ENCODE measurements at places on chromosomes 3 and 15. TPM values are rescaled to one million over a fixed set of nuclear protein-coding genes. Genes with fewer than 3 reads are reported as not detected.

SEMA3G gene
- total RNA-seq = 0.38 TPM

KBTBD12 gene
- total RNA-seq = not detected

DNA sequence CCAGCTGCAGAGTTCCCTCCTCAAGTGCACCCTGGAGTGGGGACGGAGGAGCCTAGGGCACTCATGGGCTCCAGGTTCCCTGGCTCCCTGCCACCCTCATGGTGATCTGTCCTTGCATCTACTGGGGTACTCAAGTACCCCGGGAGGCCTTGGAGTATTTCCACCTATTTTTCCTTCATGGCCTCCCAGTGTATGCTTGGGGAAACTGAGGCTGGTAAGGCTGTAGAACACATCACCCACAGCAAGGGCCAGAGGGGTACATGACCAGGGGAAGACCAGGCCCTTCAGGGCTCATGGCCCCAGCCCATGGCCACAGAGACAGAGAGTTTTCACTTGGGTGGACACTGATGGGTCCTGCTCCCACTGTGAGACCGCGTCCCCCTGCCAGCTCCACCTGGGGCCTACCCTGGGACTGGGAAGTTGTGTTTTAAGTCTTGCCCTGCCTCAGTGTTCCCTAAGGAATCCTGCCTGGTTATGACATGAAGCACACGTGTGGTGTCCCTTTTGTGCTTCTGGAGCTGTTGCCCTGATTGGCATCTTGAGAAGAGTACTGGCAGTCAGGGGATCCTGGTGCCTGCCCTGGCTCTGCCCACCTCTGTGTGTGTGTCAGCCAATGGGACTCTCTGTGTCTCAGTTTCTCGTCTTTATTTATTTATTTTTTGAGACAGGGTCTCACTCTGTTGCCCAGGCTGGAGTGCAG lies 132.8 kb downstream of the TJP1 start:
- no peak overlapping the region for H3K27ac ChIP-seq
- peaks cover 8% of the 10 kb centered on the region for H3K27me3 ChIP-seq
- H3K4me3 ChIP-seq = no peak overlapping the region
- H3K4me1 ChIP-seq = no peaks in the 10 kb centered on the region
- DNase-seq = no peak

MUSTN1 gene
- 0.40 TPM for total RNA-seq

SPESP1 gene
- total RNA-seq = 0.66 TPM

- no peak overlapping the region for H3K4me3 ChIP-seq
- no peak overlapping the region for H3K27ac ChIP-seq
- DNase-seq = no peak
Observed at GRCh38 chr3:150889106-150889505, 16.1 kb downstream of the MINDY4B start.

DNA sequence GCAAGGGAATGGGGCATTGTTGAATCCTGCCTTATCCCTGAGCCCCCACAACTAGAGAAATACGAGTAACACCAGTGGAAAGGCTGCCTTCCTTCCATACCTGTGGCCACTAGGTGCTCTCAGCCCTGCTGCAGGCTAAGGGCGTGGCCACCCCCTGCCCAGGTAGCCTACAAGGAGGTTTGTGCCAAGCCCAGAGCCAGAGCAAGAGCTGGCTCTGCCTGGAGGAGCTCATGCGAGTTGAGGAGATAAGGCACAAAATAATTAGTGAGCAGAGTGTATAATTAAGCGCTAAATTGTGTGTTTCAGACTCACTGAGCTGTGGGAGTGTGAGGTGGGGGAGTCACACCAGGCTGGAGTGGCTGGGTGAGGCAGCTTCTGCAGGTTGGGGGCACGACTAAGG lies 49.2 kb downstream of the TPRA1 start:
- H3K27ac ChIP-seq = no peak overlapping the region
- no peaks in the 10 kb centered on the region for H3K36me3 ChIP-seq
- DNase-seq = no peak
- no peaks in the 10 kb centered on the region for H3K4me1 ChIP-seq

- peak; percentile 52 for DNase-seq
- H3K4me1 ChIP-seq = peaks cover 31% of the 10 kb centered on the region
- H3K27me3 ChIP-seq = no peaks in the 10 kb centered on the region
- H3K36me3 ChIP-seq = no peaks in the 10 kb centered on the region
- H3K27ac ChIP-seq = peak overlapping the region; percentile 77
- H3K4me3 ChIP-seq = no peak overlapping the region
Observed at GRCh38 chr3:32288819-32289218, 50.3 kb downstream of the CMTM8 start.

- no peaks in the 10 kb centered on the region for H3K36me3 ChIP-seq
- H3K27ac ChIP-seq = no peak overlapping the region
- no peak overlapping the region for H3K4me3 ChIP-seq
- no peak for DNase-seq
- H3K4me1 ChIP-seq = peaks cover 3% of the 10 kb centered on the region
Observed at GRCh38 chr15:95922431-95922830, 408.1 kb upstream of the NR2F2 start.

PLS1 gene
- total RNA-seq = 4.2 TPM

Data from activated CD8-positive, alpha-beta memory T cell treated with anti-CD3 and anti-CD28 coated beads, Interleukin-2, amount 10 ng/mL, durations not matched to agents 7 days and 5 days (primary cell).